Spleen (tissue), 13 donors: ENCODE measurements at places on chromosomes 12 and 14.

- H3K36me3 ChIP-seq = no peaks in the 10 kb centered on the region
- H3K4me1 ChIP-seq = no peaks in the 10 kb centered on the region
- H3K27ac ChIP-seq = no peak overlapping the region
- H3K27me3 ChIP-seq = no peaks in the 10 kb centered on the region
- H3K4me3 ChIP-seq = no peak overlapping the region
Observed at GRCh38 chr12:125057708-125058107, 7.5 kb upstream of the AACS start.

GRCh38 chr12:66237505-66238175 lies 48.6 kb downstream of the IRAK3 start:
- no peak for DNase-seq
- peaks cover 11% of the 10 kb centered on the region for H3K27me3 ChIP-seq
- H3K4me1 ChIP-seq = peaks cover 33% of the 10 kb centered on the region
- peak overlapping the region; percentile 86 for H3K27ac ChIP-seq
- no peak overlapping the region for H3K4me3 ChIP-seq
- H3K36me3 ChIP-seq = no peaks in the 10 kb centered on the region

DNA sequence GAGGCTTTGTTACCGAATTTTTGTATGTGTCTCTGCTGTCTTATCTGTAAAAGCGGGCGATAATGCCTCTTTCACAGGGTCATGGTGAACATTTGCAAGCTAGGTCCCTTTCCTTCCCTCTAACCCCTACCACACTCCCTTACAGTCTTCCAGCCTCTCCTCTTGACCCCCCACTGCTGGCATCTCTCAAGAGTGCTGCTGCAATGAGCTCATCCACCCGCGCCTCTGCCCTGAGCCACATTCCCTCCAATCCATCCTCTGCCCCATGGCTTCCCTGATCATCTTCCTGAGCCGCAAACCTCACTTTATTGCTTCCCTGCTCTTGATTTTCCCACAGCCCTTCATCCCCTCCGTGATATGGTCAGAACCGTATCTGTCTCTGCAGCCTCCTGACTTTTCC lies 343.6 kb downstream of the BCL11B start:
- peak; percentile 38 for DNase-seq
- peaks cover 5% of the 10 kb centered on the region for H3K4me1 ChIP-seq
- H3K36me3 ChIP-seq = no peaks in the 10 kb centered on the region
- no peak overlapping the region for H3K4me3 ChIP-seq

GRCh38 chr12:119378903-119379302 lies 44.4 kb downstream of the CCDC60 start:
- H3K27ac ChIP-seq = no peak overlapping the region
- H3K4me1 ChIP-seq = no peaks in the 10 kb centered on the region

GRCh38 chr12:53623548-53624385 lies 2.4 kb downstream of the ATF7 start:
- H3K27ac ChIP-seq = peak overlapping the region; percentile 87
- no peaks in the 10 kb centered on the region for H3K36me3 ChIP-seq
- peak overlapping the region; percentile 59 for H3K4me3 ChIP-seq
- H3K4me1 ChIP-seq = peaks cover 65% of the 10 kb centered on the region
- DNase-seq = no peak

DNA sequence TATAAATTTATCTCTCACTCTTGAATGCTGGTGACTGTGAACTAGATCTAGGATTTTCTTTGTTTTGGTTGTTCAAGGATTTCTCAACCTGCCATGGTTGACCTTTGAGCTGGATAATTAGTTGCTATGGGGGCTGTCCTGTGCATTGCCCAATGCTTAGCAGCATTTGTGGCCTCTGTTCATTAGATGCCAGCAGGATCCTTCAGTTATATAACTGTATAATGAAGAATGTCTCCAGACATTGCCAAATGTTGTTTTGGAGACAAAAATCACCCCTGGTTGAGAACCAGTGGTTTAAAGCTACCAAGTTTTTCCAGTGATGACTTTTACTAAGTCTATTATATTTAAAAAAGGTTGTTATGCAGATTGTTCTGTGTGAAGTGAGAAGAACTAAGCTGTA lies 147.9 kb upstream of the STXBP6 start:
- no peaks in the 10 kb centered on the region for H3K36me3 ChIP-seq
- H3K27ac ChIP-seq = no peak overlapping the region
- no peak for DNase-seq
- H3K4me1 ChIP-seq = no peaks in the 10 kb centered on the region
- H3K4me3 ChIP-seq = no peak overlapping the region
- H3K27me3 ChIP-seq = no peaks in the 10 kb centered on the region

GRCh38 chr12:120037851-120038250 lies 48.8 kb downstream of the BICDL1 start:
- DNase-seq = no peak
- no peaks in the 10 kb centered on the region for H3K4me1 ChIP-seq
- no peaks in the 10 kb centered on the region for H3K27me3 ChIP-seq
- no peak overlapping the region for H3K27ac ChIP-seq
- H3K4me3 ChIP-seq = no peak overlapping the region

- H3K27ac ChIP-seq = no peak overlapping the region
- H3K4me3 ChIP-seq = no peak overlapping the region
- peaks cover 20% of the 10 kb centered on the region for H3K36me3 ChIP-seq
- no peak for DNase-seq
- no peaks in the 10 kb centered on the region for H3K27me3 ChIP-seq
Observed at GRCh38 chr14:54777395-54777794, 125.2 kb downstream of the GCH1 start.

- H3K27me3 ChIP-seq = no peaks in the 10 kb centered on the region
- no peak overlapping the region for H3K27ac ChIP-seq
- H3K36me3 ChIP-seq = no peaks in the 10 kb centered on the region
- H3K4me3 ChIP-seq = no peak overlapping the region
- DNase-seq = no peak
Observed at GRCh38 chr14:66295386-66295785, 190.8 kb upstream of the CCDC196 start.

DNA sequence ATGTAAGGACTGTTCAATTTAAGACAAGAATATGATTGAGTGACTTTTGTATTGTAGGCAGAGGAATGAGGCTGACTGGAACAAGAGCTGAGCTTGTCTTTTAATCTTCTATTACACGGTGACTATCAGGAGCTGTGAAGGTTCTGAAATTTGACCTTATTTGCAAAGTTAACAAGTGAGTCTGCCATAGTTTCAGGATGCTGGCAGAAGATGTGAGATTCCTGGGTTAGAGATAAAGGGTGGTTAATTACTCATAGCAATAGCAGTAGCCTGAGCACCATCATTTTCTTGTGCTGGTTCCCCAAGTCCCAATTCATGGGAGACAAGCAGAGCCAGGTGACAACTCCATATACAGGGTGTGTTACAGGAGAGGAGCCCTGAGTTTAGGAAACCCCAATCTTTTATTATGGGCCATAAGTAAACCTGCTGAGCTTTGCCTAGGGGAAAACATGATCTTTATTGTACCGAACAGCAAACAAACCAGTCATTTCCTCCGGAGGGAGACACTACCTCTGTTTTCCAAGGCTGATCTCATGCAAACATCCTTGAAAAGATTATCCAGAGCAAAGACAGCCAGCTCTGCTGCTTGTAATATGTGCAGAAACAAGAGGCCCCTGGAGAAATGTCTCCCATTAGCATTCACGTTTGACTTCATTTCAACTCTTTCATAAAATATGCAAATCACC lies 51.7 kb upstream of the DDX11 start:
- peaks cover under 1% of the 10 kb centered on the region for H3K4me1 ChIP-seq
- H3K4me3 ChIP-seq = no peak overlapping the region
- H3K27ac ChIP-seq = no peak overlapping the region
- H3K27me3 ChIP-seq = no peaks in the 10 kb centered on the region

DNA sequence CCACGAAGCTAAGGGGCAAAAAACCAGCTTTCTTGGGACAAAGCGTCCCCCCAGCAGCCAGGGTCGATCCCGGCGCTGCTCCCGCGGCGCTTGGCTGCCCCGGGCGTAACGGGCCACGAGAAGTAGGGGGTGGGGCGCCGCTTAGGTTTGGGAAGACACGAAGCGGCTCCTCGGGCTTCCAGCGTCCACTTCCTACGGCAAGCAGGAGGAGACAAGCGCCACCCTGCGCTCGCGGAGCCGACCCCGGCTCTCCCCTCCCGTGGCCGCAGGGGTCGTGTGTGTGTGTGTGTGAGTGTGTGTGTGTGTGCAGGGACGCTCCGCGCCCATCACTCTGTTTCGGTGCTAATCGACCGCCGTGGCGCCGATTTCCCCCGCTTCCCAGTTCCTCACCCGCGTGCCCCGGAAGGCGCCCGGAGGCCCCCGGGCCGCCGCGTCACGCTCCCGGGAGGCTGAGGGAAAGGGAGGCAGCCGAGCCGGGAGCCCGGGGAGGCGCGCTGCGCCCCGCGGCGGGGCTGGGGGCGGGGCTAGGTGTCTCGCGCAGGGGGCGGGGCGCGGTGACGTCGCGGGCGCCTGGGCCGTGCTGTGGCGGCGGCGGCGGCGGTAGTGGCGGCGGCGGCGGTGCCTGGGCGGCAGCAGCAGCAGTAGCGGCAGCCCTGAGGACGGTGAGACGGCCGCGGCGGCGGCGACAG lies at the start of gene ERC1:
Gene ERC1, plus strand, starts transcription at position 563 of the 689 bp plus-strand sequence. CDS start 36,681 bp downstream, outside the sequence.
- DNase-seq = peak; percentile 96
- no peaks in the 10 kb centered on the region for H3K27me3 ChIP-seq
- H3K4me1 ChIP-seq = peaks cover 24% of the 10 kb centered on the region

GRCh38 chr12:83172866-83173649 lies 486.4 kb downstream of the TMTC2 start:
- no peaks in the 10 kb centered on the region for H3K4me1 ChIP-seq
- no peaks in the 10 kb centered on the region for H3K27me3 ChIP-seq
- DNase-seq = no peak
- H3K4me3 ChIP-seq = no peak overlapping the region
- no peaks in the 10 kb centered on the region for H3K36me3 ChIP-seq
- H3K27ac ChIP-seq = no peak overlapping the region
